SK-N-SH (cell line): ENCODE measurements at places on chromosomes 7 and 10.

DNA sequence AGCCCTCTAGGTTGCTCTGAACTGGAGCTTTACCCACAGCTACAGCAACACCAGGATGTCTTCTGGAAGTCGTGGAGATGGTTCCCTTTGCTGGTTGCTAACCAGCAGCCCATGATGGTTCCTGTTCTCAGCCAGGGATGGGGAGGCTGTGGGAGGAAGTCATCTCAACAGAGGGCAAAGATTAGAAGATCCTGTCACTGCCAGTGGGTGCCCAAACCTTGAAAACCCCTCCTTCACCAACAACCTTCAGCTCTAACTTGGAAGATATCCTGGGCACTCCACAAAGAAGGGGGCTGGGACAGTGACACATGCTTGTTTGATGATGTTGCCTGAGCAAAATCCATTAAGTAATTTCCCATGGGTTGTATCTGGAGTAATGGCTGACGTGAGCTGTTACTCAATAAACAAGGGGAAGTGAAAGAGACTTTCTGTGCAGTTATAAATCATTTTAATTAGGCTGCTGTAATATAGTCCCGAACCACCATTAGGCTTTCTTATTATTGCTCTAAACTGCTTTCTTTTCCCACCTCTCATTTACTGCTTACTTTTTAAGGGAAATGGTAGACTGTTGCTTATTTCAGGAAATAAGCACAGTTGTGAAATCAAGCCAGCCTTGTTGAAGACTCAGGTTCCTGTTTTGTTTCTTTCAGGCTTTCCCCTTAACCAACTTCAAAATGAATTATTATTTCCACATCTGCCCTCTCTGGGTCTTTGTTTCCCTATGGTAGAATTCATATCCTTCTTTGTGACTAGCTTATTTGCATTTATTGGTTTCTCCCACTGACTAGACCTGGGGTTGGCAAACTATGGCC, 124.8 kb downstream of the PPP1R17 start:
- no peak for DNase-seq

GRCh38 chr10:123044391-123044790, 35.6 kb downstream of the ACADSB start:
- peak; percentile 9 for DNase-seq

GRCh38 chr10:129341087-129341486, 126.0 kb upstream of the MGMT start:
- DNase-seq: no peak

DNA sequence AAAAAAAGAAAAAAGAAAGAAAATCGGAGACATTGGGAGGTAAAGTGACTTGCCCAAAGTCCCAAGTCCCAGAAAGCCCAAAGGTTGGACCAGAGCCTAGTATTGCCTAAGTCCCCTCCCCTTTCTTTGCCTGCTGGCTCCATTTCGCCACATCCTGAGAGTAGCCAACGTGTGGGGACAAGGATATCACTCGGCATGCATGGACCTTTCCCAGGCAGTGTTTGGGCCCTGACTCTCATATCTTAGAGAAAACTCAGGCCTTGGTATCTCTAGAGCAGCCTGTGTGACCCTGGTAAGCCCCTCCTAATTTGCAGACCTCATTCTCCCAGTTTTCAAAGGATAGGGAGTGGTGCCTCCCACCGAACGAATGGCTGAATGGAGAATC, 294.2 kb upstream of the ZMIZ1 start:
- DNase-seq: no peak

GRCh38 chr10:105734479-105734878, 1093.4 kb downstream of the SORCS3 start:
- DNase-seq: no peak

DNA sequence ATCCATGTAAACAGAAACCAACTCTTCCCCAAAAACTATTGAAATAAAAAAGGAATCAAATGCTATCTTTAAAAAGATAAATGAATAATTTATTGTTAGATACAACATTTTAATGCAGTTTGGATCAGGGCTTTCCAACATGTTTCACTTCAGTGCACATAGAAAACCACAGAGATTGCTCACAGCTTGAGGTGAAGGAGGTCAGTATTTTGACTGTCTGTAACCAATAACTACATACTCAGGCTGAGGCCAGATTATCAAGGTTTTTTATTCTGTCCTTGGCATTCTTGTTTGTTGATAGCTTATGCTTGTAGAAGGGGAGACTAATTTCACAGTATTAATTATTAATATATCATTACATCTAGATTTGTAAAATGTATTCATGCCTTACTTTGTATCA, 195.5 kb downstream of the PRKG1 start:
- DNase-seq: no peak

- DNase-seq: no peak
Measured at GRCh38 chr10:92873029-92873428, 24.7 kb downstream of the EXOC6 start.

- DNase-seq: no peak
Measured at GRCh38 chr10:123464430-123465323, 201.5 kb upstream of the GPR26 start.

- no peak for DNase-seq
Measured at GRCh38 chr10:73456187-73456890, 23.0 kb upstream of the MSS51 start.

DNA sequence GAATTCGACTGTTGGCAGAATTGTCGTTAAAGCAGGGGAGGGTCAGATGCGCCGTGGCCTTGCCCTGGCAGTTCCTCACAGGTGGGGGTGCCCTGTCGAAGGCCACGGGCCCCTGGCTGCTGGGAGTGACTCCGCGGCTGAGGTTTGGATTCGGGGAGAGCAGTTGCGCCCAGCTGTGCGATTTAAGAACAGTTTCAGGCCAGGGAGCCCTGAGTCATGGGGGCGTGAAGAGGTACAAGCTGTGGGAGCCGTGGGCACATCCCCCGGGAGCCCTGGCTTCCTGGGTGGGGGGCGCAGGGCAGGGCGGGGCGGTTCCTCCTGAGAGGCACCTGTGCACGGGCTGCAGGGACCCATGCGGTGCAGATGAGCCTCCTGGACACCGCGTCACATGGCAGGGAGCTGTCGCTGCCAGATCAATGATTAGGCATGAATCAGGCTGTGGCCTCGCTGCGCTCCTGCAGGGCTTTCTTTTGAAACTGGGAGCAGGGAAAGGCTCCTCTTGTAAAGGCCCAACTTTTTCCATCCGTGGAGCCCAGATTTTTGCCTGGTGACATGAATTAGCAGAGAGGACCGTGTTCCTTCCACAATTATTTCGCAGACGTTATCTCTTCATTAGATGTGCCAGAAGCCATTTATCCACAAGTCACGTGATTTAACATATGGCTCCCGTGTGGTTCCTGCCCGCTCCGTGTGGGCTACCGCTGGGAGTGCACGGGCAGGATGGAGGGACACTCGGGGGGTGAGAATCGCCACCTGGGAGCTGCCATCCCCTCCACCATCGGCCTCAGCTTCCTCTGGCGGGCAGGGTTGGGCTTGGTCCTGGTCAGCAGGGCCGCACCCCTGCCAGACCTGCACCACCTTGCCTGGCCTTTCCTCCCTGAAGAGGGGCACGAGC, 918 bp downstream of the PWWP2B start:
- DNase-seq: peak; percentile 87
